ENCODE measurements at places on chromosomes 1 and 21. TPM values are rescaled to one million over a fixed set of nuclear protein-coding genes. Genes with fewer than 3 reads are reported as not detected.

The TTC24 gene
- total RNA-seq = not detected

The IVL gene
- total RNA-seq = not detected

The NKAIN1 gene
- not detected for total RNA-seq

The APOBEC4 gene
- total RNA-seq = not detected

The C1orf226 gene
- 20.2 TPM for total RNA-seq

The LAD1 gene
- 215 TPM for total RNA-seq

The FCAMR gene
- total RNA-seq = 2.4 TPM

The NBPF26 gene
- 12.3 TPM for total RNA-seq

The RCC1 gene
- 87.9 TPM for total RNA-seq

The ACTL8 gene
- total RNA-seq = not detected

The PDIK1L gene
- 14.3 TPM for total RNA-seq

The SEC16B gene
- total RNA-seq = 89.8 TPM

The CDC20 gene
- 4.5 TPM for total RNA-seq

The DISP3 gene
- 0.16 TPM for total RNA-seq

The MYOG gene
- not detected for total RNA-seq

The SV2A gene
- 2.5 TPM for total RNA-seq

The CDCA8 gene
- total RNA-seq = not detected

The CRYAA gene
- total RNA-seq = not detected

The MNDA gene
- total RNA-seq = not detected

The WDTC1 gene
- 44.8 TPM for total RNA-seq

The OR2T1 gene
- not detected for total RNA-seq

The IFNLR1 gene
- 2.6 TPM for total RNA-seq

The S100A14 gene
- total RNA-seq = 366 TPM

The RNF186 gene
- total RNA-seq = 10.5 TPM

The LORICRIN gene
- total RNA-seq = not detected

The LCE3D gene
- not detected for total RNA-seq

The GPR37L1 gene
- 0.95 TPM for total RNA-seq

The ST6GALNAC5 gene
- total RNA-seq = 0.80 TPM

The ARMH1 gene
- total RNA-seq = not detected

The UTS2 gene
- total RNA-seq = not detected

The FCRL2 gene
- total RNA-seq = not detected

The CRNN gene
- not detected for total RNA-seq

The PDPN gene
- total RNA-seq = 11.7 TPM

The STUM gene
- total RNA-seq = 2.7 TPM

The ZNF436 gene
- 125 TPM for total RNA-seq

The PGLYRP4 gene
- not detected for total RNA-seq

The OR2L5 gene
- not detected for total RNA-seq

The IQCC gene
- total RNA-seq = 2.0 TPM

All from transverse colon (tissue), 4 donors.